ENCODE measurements at places on chromosomes 16 and 17.

DNA sequence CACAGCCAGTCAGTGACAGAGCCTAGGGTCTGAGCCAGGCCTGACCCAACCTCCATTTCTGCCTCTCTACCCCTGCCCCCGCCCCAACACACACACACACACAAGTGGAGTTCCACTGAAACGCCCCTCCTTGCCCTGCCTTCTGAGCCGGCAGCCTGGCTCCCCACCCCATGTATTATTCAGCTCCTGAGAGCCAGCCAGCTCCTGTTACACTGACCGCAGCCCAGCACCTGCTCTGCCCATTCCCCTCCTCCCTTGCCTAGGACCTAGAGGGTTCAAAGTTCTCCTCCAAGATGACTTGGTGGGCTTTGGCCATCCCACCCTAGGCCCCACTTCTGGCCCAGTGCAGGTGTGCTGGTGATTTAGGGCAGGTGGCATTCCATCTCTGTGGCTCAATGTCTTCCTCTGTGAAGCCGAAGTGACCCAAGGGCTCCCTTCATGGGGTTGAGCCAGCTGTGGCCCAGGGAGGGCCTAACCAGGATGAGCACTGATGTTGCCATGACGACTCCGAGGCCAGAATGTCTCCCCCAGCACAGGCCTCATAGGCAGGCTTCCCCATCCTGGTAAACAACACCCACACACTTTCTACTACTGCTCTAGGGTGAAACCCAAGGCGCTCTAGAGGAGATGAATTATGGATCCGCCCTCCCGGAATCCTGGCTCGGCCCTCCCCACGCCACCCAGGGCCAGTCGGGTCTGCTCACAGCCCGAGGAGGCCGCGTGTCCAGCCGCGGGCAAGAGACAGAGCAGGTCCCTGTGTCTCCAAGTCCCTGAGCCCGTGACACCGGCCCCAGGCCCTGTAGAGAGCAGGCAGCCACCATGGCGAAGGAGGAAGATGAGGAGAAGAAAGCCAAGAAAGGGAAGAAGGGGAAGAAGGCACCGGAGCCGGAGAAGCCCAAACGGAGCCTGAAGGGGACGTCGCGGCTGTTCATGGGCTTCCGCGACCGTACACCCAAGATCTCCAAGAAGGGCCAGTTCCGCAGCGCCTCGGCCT, 9.7 kb downstream of the MYO15A start:
- no peak for DNase-seq

DNA sequence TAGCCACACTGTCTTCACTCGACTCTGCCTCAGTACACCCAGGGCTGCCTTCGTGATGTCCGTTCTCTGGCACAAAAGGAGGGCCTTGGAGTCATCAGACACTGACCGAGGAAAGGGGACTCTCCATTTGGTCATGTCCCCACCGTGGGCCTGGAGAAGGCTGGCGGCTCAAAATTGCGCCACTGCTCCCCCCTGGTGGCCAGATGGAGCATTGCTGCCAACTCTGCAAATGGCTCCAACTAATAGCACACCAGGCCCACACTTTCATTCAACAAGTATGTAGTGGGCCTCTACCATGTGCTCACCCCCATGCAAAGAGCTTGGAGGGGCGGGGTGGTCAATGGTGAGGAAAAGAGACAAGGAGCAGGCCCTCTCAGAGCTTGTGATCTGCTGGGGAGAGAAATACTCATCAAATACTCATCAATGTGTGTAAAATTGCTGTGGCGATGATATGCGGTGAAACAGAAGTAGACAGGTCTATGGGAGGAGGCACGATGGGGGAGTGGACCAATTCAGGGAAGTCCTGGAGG, 5.2 kb upstream of the GRIN2C start:
- DNase-seq: peak; percentile 76

DNA sequence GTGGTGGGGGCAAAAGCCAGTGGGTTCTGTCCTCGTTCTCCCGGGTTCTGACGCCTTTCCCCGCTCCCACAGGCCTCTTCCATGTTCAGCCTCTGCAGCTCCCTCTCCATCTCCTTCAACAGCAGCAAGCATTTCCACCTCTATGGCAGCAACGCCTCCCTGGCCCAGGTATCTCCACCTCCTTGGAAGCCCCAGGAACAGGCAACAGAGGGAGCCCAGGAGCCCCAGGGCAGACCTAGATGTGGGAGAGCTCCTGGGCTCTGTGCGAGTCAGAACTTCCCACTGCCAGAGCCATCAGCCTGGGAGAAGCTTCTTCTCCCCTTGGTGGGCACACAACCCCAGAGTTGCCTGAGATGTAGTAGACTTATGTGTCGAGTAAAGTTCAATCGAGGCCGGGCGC, 7.8 kb downstream of the ZNF768 start:
- DNase-seq: no peak

DNA sequence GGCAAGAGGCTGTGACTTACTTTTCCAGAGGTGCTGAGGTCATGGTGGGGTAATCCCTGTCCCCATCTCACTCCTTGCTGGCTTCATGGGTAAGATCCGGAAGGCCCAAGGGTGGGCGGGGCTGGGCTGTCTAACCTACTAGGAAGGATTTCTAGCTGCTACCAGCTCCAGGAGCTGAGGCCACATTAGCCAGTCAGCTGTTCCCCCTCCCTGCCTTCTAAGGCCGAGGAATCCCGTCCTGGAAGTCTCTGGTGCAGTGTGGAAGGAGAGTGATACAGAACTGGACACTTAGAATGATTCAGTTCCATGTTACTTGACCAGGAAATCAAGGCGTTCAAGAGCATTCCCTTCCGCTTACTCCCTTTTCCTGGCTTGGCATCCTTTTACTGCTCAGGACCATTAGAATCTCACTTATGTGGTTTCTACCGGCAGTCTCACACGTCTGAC, 8.9 kb downstream of the GNGT2 start:
- DNase-seq: no peak

GRCh38 chr16:751152-752006, 9.2 kb upstream of the MSLN start:
- no peak for DNase-seq

GRCh38 chr16:64489449-64489848, 632.4 kb downstream of the CDH11 start:
- no peak for DNase-seq

DNA sequence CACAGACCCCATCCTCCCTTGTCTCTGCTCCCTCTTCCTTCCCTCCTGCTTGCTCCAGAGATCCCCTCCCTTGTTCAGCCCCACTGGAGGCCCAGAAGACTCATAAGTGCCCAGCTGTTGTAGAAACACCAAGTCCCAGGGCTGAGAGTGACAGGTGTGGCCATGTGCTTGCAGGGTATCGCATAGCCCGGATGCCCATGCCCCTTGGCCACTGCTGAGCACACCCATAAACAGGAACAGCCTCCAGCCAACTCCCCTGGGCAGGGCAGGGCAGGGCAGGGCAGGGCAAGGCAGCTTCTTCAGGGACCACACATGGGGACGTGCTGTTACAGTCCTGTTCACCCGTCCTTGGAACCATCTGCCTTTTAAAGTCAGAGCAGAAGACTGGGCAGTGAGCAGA, 2.0 kb downstream of the CACNG1 start:
- no peak for DNase-seq

DNA sequence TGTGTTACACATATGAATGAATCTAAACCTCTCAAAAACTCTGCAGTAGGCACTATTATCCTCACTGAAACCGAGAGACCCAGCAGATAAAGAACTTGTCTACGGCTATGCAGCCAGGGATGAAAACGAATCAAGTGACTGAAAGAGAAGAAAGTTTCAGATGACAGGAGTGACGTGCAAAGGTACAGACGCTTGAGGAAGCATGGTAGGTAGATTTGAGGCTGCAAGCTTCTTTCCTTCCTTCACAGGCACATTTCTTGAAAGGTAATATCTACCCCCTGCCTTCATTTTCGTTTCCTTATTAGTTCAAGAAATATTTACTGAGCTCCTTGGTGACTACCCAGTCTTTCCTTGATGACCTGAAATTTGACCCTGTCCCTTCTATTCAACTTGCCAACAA, 211.5 kb upstream of the AXIN2 start:
- DNase-seq: peak; percentile 4

DNA sequence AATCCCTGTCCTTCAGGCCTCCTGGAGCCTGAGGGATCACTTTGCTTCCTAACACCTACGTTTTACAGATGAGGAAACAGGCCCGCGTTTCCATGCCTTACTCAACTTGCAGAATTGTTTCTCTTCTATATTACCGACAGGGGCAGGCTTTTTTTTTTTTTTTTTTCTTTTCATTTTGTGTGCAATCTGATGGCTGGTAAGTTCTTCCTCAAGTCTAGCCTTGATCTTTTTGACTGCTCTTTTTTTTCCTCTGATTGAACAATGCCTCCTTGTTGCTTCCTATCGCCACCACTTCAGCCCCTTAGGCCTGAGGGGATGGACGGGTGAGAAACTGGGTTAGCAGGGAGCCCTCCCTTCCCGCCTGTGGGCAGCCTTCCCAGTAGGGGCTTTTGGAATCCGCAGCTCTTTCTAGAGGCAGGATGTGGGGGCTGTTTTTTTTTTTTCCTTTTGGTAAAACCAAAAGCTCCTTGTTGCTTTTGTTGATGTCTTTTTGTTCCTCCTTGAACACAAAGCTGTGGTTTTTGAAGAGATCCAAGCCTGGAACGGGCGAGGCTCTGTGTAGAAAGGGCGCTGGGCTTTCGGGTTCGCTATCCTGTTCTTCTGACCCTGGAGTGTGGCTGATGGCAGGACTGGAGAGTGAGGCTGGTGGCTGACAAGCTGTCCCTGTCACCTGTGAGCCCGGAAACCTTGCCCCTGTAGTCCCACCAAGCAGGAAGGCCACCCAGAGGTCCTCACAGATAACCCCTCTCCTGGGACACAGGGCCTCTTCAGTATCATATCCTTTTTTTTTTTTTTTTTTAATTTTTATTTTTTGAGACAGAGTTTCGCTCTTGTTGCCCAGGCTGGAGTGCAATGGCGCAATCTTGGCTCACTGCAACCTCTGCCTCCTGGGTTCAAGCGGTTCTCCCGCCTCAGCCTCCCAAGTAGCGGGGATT, 14.0 kb downstream of the LASP1 start:
- DNase-seq: no peak

- DNase-seq: no peak
These were observed 12.1 kb upstream of the EDC4 start for GRCh38 chr16:67860589-67861398.

- DNase-seq: no peak
These were observed 140.8 kb downstream of the HAPSTR1 start for GRCh38 chr16:9232102-9232770.

GRCh38 chr17:29622337-29623282, at the start of gene CORO6:
CORO6 (minus strand) TSS chr17:29622912; CDS start chr17:29621421, 1,491 bp downstream.
- peak; percentile 63 for DNase-seq

DNA sequence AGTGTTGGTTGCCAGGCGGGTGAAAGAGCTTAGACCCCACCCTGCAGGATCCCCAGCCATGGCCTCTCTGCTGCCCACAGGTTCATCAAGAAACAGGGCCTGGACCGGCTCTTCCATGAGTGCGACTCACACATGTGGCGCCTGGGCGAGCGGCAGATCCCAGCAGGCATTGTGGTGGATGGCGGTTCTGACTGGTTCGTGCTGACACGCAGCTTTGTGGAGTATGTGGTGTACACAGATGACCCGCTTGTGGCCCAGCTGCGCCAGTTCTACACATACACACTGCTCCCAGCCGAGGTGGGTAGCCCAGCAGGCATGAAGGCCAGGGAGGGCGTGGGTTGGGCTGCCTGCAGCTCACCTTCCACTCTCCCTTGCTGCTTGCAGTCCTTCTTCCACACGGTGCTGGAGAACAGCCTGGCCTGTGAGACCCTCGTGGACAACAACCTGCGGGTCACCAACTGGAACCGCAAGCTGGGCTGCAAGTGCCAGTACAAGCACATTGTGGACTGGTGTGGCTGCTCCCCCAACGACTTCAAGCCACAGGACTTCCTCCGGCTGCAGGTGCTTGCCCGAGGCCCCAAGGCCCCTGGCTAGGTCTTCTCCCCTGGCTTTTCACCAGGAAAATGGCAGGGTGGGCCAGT, 9.9 kb downstream of the XYLT2 start:
- DNase-seq: no peak

GRCh38 chr17:38892083-38892482, 22.2 kb downstream of the LASP1 start:
- DNase-seq: no peak

DNA sequence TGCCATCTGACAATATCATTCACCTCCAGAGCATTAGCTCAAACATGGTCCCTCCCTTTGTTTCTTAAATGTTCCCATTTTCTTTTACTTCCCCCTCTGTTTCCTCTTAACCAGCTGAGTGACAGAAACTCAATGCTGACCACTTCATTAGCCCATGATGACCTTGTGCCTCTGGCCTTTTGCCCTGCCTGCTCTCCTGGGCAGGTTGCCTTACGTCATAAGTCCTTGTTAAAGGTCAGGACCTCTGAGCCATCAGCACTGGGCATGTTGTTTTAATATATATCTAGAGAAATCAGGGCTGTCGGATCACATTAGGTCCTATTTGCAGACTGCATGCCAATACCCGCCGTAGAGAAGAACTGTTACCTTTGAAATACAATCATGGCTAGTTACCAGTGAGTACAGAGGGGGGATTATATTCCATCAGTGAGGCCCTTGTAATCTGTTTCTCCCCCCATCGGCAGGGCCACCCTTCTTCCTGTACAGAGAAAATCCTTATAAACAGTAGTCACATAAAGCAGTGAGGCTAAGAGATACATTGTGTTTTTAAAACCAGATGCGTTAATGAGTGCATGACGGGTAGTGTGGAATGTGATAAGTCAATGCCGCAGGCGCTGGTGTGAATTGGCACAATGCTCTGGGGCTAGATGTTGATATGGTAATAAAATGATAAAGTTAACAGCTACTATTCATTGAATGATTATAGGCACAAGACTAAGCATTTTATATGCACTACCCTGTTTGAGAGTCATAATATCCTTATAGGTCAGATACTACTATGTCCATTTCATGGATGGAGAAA, 94.3 kb upstream of the ZFHX3 start:
- no peak for DNase-seq

DNA sequence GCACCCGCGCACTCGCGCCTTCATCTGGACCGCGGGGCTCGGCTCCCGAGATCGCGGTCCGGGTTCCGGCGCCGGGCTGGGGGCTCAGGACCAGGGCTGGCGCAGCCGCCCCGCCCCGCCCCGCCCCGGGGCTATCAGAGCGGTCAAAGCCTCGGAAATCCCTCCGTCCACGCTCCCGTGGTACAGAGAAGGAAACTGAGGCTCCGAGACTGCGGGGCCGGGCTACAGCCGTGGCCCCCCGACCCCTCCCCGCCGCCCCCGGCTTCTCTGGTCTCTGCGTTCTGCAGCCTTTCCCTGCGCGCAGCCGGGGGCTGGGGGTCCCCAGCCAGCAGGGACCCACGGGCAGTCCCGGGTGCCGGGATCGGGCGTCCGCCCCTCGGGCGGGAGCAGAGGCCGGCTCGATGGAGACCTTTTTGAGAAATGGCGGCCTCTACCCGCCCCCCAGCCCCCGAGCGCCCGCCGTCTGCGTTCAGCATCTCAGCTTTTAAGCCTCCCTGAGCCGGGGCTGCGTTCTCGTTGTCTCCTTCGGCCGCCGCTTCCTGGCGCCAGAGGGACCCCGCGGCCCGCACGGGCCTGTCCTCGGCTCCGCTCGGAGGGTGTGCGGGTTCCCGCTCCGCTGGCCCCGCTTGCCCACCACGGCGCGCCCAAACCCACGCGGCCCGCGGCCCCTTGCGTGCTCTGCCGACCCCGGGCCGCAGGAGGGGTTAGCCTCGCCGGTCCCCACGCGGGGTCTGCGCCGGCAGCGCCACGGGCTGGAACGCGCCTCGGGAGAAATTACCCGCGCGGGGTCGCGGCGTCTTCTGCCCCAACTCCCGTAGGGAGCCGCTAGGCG, 1.5 kb upstream of the NPTX1 start:
- no peak for DNase-seq
